ENCODE measurements at places on chromosomes 6 and 20. TPM values are rescaled to one million over a fixed set of nuclear protein-coding genes. Genes with fewer than 3 reads are reported as not detected.

The PCK1 gene
- total RNA-seq, result not detected

The SLC22A1 gene
- 1.2 TPM for total RNA-seq

The ZFAND3 gene
- 27.1 TPM for total RNA-seq

The TP53TG5 gene
- not detected for total RNA-seq

The NOX3 gene
- total RNA-seq, result not detected

The SPDEF gene
- not detected for total RNA-seq

The HLA-DPA1 gene
- 30.4 TPM for total RNA-seq

The GNRH2 gene
- total RNA-seq, result not detected

The GPSM3 gene
- total RNA-seq, result 0.88 TPM

The LY6G6C gene
- total RNA-seq, result not detected

The AVP gene
- total RNA-seq, result not detected

The MATN4 gene
- not detected for total RNA-seq

The SNAP25 gene
- total RNA-seq, result 1.8 TPM

The HTR1E gene
- not detected for total RNA-seq

The DOK5 gene
- total RNA-seq, result 12.7 TPM

The TMEM244 gene
- total RNA-seq, result not detected

The MLIP gene
- total RNA-seq, result 0.36 TPM

The ARMH2 gene
- total RNA-seq, result not detected

The CRIP3 gene
- 0.59 TPM for total RNA-seq

The TRAPPC3L gene
- 0.29 TPM for total RNA-seq

The IDH3B gene
- 67.5 TPM for total RNA-seq

The ALDH5A1 gene
- total RNA-seq, result 2.2 TPM

The MUCL3 gene
- not detected for total RNA-seq

The MAFB gene
- 12.7 TPM for total RNA-seq

The EEF1A2 gene
- not detected for total RNA-seq

The TDRD6 gene
- total RNA-seq, result 0.59 TPM

The NR2E1 gene
- not detected for total RNA-seq

The WFDC2 gene
- not detected for total RNA-seq

The EDEM2 gene
- 41.8 TPM for total RNA-seq

The AGER gene
- total RNA-seq, result under 0.01 TPM

The MAP3K7 gene
- total RNA-seq, result 38.4 TPM

The PDE10A gene
- 3.3 TPM for total RNA-seq
